ENCODE measurements at places on chromosomes 12 and 14.

DNA sequence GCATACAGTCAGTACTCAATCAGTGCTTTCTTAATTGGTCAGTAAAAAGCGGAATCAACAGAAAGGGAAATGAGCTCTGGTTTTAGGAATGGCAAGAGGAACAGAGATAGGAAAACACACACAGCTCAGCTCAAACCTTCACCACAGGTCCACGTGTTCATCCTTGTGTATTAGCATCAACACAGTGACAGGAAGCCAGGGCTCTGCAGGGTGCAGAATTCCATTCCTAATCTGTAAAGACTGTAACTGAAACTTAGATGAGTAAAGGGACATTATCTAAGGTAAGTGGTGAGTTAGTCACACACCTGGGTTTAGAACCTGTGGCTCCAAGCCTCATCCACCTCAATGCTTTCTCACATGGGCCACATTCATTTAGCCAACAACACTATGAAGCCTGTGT is 1242.2 kb upstream of the TMEM132C start:
- DNase-seq, result no peak

GRCh38 chr12:90234472-90234871 is 525.8 kb upstream of the ATP2B1 start:
- no peak for DNase-seq

- no peak for DNase-seq
Measured at GRCh38 chr14:55212634-55213033, 21.2 kb upstream of the DLGAP5 start.

DNA sequence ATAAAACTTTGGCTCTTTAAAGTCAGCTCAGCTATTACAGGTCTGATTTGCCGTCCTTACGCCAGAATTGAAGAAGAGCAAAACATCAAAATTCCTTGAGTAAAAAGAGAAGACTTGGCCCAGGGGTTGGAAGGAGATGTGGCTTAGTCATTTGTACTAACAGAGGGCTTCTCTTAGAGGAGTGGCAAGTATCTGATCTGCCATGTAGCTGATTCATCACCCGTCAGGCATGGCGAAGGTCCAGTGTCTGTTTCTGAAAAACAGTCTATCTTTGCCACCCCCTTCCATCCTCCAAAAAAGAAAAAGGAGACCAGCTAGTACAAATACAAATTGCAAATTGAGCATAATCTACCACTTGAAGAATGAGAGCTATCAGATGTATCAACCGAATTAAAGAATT is 91.9 kb downstream of the RAD52 start:
- DNase-seq, result no peak

DNA sequence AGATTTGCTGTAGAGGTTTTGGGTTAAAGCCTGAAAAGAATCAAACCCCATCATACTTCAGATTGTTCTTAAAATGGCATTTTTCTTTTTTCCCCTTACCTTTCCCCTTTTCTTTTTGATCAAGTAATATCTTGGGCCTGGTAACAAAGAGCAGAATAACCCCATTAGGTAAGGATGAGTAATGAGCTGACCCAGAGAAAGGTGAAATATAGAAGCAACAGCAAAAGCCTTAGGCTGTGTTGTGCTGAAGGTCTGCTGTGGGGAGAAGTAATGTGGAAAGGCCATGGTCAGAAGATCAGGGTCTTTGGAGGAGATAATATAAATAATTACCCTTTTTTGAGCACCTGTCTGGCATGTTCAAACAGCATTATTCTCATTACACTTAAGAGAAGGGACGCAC is 42.3 kb downstream of the MIA2 start:
- no peak for DNase-seq

- DNase-seq, result peak; percentile 27
Measured at GRCh38 chr12:105330931-105331804, 677 bp downstream of the C12orf75 start.

- no peak for DNase-seq
Measured at GRCh38 chr14:70416338-70416724, 559 bp downstream of the SYNJ2BP start.

- no peak for DNase-seq
Measured at GRCh38 chr14:48275301-48275700, 599.9 kb upstream of the MDGA2 start.
